ENCODE measurements at places on chromosomes 7 and 10. TPM values are rescaled to one million over a fixed set of nuclear protein-coding genes. Genes with fewer than 3 reads are reported as not detected.

GRCh38 chr10:99357691-99358090 lies 28.5 kb downstream of the CNNM1 start:
- DNase-seq: no peak

GRCh38 chr10:69728335-69728870 lies 73.3 kb upstream of the COL13A1 start:
- peak; percentile 68 for DNase-seq

- no peak for DNase-seq
Observed at GRCh38 chr10:125156196-125156595, 4.2 kb downstream of the CTBP2 start.

DNA sequence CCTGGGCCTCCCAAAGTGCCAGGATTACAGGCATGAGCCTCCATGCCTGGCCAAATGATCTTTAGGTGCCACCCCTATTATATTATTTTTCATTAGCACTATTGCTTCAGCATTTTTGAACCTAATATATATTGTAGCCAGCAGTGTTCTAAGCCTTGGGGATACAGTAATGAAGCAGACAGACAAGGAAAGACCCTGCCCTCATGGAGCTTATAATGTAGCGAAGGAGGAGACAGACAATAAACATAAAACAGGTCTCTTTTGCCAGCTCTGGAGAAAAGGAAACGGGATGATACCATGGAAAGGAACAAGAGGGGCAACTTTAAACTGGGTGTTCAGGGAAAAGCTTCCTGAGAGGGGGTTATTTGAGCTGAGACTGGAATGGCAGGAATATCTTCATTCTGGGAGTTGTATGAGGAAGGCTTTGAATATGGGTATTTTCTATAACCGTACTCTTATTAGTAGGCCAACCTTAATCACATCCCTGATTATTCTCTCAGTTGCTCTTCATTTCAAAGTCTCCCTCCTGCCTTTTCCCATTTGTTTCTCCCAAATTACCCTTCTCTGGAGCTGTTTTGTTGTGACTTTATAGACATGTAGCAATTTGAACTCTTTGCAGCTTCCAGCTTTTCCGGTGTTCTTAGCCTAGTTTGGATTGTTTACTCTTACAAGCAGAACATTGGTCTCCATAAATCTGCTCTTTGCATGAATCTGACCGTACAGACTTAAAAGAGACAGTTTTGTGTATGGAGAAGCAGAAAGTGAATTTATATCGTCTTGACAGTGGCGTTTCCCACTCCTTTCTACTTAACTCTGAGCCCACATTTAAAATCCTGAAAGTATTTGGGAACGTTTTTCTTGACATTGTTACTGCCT lies 19.0 kb downstream of the PRKAR2B start:
- DNase-seq: no peak

DNA sequence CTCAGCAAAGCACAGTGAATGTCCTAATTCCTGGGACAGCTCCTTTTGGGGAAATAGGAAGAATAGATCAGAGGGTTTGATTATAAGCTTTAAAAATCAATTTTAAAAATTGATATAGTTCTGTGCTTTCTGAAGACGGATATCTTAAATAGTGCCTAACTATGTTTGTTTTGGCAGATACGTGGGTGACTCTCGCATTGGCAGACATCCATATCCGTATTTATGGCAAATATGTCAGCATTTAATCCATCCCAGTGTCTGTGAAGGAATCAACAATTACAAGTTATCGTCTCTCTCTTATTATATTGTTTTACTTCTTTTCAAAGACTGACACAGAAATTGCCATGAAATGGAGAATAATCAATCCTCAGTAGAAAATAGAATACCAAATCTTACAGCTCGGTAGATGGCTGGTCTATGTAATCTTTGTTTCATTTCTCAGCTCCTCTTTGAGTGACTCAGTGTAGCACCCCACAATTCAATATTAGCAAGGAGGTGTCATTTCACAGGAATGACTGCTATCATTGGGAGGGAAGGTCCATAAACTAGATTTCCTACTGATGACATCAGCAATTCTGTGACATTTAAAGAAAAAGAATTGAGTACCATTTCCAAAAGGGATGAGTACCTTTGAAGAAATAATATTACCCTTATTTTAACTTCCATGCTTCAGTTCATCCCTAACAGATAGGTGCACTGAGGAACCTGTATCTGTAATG lies 186.4 kb upstream of the NFE2L3 start:
- DNase-seq: no peak

GRCh38 chr10:49140304-49141177 lies 6.7 kb upstream of the FAM170B start:
- DNase-seq: no peak

DNA sequence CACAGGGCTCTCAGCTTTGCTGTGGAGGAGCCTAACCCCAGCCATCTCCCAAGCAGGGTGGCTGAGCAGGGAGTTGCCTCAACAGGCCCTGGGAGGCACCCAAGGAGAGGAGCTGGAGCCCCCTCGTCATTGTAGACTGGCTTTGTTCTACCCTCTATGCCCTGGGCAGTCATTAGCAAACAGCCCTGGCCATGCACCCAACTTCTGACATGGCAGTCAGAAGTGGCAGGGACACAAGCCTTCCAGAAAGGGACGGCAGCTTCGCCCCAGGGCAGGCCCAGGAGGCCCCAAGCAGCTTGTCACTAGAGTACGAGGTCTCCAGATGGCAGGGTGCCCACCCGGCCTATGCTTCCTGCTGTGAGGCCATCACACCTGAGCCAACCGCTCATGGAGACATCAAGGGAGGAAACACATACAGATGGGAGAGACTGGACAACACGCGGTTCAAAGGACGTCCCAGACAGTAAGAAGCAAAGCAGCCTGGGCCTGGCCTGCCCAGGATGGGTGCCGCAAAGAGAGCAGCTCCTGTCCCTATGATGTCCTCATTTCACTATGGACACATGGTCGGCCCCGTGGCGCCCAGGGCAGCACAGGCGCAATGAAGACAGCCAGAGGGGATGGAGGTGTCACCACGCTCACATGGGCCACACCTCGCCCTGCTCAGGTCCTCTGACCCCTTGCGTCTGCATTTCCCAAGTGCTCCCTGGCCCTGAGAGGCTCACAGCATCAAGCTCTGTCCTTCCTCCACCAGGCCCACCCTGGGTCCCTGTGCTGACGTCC lies 190.9 kb upstream of the CXCL12 start:
- DNase-seq: no peak

CLDN4 gene
- 0.93 TPM for total RNA-seq

GRCh38 chr7:138974675-138975292 lies 6.4 kb downstream of the KIAA1549 start:
- no peak for DNase-seq

DNA sequence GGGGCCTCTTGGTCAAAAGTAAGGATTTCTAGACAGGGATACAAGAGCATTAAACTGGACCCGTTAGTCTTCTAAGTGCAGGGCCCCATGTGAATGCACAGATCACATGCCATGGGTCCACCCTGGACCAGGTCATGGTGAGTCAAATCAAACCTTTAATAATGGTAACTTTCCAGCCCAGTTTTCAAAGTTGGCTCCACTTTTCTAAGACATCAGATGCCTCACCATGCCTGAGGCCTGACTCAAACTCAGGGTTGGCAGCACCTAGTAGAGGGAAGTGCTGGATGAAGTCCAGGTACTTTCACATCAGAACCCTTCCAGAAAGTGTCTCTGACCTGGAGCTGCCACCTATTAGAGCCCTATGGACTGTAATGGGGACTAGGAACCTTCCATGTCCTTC lies 9.7 kb upstream of the SMIM30 start:
- no peak for DNase-seq

KLHDC10 gene
- 18.0 TPM for total RNA-seq

C7orf57 gene
- 0.64 TPM for total RNA-seq

PLEKHS1 gene
- not detected for total RNA-seq

PDE1C gene
- 2.6 TPM for total RNA-seq

MRPL32 gene
- total RNA-seq: 58.5 TPM

GRCh38 chr10:97185326-97186058 lies at the start of gene SLIT1:
TSS of gene SLIT1 (minus strand) at chr10:97185959. CDS start at chr10:97185674, 285 bp downstream.
- DNase-seq: no peak

- no peak for DNase-seq
Observed at GRCh38 chr7:23120106-23120505, 14.5 kb downstream of the KLHL7 start.

DNA sequence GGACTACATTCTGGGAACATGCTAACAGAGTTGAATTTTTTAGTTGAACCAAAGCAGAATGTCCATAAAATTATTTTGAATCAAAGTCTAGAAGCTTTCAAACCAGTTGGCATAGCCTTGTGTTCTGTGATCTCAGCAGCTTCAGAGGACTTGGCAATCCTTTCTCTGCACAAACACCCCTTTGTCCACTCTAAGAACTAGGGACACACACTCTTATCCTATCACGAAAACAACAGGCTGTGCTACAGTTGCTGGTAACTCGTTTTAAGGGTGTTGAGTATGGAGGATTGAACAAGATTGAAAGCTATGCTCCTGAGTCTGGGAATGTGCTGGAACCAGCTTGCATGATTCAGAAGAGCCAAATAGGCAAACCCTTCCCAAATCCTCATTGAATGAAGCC lies 76.4 kb upstream of the PRSS58 start:
- no peak for DNase-seq

TBC1D12 gene
- 12.9 TPM for total RNA-seq

DNA sequence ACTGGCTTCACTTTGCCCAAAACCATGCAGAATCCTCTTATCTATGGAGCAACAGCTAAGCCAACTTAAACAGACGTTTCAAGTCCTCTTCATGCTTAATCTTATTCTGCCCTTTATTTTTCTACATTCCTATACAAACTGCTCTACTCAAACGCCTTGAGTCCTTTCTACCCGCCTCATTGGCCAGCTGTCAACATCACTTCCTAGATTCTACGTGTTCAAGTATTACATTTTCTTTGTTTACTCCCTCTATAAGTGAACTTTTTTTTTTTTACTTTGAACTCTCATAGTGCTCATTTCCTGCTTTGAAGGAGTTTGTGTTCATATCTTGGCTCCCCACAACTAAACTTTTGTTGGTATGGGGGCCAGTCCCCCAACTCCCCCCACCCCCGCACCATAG lies 28.9 kb upstream of the SLC26A5 start:
- no peak for DNase-seq

RBP3 gene
- total RNA-seq: not detected

TCAF2 gene
- total RNA-seq: 18.5 TPM

GRCh38 chr7:128878226-128879105 lies 15.8 kb downstream of the ATP6V1F start:
- no peak for DNase-seq

- no peak for DNase-seq
Observed at GRCh38 chr7:44184873-44185446, 4.3 kb downstream of the GCK start.

GRCh38 chr7:103702454-103702853 lies 256.4 kb upstream of the SLC26A5 start:
- no peak for DNase-seq

GRCh38 chr7:25597946-25598345 lies 369.7 kb upstream of the NPVF start:
- no peak for DNase-seq

- DNase-seq: no peak
Observed at GRCh38 chr7:143299840-143300239, 11.7 kb downstream of the CASP2 start.

DNA sequence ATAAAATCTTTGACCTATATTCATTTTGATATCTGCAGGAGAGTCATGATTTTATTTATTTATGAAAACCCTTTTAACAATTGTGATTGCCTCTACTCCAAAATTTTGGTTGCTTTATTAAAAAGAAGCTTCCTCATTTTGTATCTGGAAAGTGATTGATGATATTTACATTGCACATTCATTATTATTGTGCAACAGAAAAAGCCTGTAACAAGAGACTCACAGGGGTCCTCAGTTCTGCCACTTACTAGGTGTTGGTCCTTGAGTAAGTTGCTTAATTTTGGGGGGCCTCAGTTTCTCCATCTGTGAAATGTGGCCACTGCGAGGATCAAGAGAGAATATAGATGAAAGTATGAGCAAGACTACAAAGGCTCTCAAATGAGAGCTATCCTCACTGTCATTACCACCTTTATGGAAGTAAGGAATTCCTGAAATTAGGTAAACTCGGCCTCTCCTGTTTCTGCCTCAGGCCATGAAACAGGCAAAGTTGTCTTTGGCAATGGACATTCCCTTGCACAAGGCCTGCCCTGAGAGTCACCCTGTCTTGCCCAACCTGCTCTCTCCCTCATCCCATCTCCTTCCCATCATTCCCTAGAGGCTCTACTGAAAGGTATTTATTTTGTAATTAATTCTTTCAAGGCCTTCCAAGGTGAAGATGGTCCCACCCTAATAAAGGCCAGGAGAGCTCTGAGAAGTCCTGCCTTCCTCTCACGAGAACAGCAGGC lies 66.1 kb upstream of the ABLIM1 start:
- DNase-seq: no peak

GSTO1 gene
- total RNA-seq: 432 TPM

DNA sequence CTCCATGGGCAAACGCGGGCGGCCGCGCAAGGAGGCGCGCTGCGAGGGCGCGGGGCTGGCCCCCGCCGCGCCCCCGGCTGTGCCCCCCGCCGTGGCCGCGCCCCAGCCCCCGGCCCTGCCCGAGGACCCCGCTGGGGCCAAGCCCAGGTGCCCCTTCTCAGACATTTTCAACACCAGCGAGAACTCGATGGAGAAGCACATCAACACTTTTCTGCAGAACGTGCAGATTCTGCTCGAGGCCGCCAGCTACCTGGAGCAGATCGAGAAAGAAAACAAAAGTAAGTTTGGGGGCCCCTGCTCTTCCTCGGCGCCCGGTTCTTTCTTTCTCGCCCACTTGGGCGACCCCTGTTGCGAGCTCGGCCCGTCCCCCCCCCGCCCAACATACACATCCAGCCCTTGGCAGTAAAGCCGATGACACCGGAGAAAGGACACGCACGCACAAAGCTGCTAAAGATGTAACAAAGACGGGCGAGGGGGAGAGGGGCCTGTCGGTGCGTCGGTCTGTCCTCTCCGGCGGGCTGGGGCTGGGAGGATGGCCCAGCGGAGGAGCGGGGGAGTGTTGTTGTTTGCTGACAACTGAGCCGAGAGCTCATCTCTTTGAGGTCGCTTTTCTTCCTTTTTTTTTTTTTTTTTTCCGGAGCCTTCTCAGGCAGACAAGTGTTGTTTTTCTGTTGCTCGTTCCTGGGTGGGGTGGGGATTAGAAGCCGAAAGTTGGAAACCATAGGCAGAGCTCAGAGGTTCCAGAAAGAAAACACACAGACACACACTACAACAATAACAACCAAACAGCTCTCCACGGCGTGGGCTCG lies 604 bp downstream of the MXI1 start:
- no peak for DNase-seq

- no peak for DNase-seq
Observed at GRCh38 chr10:107618504-107618994, 454.0 kb upstream of the SORCS1 start.

TRIL gene
- 0.48 TPM for total RNA-seq

Measured in glomerular endothelial cell (primary cell).